ENCODE measurements at places on chromosomes 1 and 21.

- no peak for DNase-seq
These were observed 10.0 kb upstream of the PADI4 start for GRCh38 chr1:17297991-17298390.

DNA sequence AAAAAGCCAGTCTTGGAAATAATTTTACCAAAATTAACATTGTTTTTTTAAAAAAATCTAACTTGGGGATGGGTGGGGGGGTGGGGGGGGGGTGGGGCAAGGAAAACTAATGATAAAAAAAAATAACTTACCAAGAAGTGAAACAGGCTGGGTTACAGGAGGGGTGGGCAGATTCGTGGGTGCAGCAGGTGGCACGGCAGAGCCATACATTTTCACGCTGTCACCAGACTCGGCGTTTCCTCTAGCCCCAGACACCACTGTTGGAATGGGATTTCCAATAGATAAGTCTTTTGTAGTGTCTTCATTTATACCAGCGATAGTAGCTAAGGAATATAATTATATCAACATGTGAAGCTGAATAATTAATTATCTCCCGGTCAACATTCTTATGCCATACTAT lies 25.4 kb downstream of the SOD1 start:
- DNase-seq = no peak

- DNase-seq = no peak
These were observed 23.2 kb upstream of the EFCAB14 start for GRCh38 chr1:46742069-46742468.

DNA sequence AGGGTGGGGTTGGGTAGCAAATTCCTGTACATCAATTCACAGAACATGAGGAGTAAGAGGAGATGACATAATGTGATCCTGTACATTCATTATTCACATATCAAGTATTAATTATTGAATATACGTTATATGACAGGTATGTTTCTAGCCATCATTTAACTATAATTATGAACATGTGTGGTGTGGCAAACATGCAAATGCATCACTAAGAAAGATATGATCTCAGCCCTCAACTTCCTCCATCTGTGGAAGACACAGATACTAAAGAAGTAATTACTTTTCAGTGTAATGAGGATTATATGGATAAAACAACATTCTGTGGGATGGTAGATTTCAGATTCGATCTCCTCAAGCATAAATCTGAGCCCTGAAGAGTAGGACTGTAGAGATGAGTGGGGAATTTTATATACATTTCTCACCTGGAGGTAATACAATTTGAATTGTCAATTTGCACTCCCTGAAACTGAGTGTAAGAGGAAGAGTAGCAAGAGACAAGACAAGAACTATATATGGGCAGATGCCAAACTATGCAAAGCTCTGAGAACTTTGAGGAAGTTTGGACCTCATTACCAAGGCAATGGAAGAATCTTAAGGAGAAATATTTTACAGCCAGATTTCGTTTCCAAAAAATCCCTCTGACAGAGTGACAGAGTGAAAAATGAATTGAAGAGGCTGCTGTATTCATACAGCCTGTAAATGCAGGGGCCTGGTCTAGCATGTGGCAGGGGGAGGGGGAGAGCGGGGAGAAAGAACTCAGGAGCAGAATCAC lies 275.5 kb downstream of the TPR start:
- no peak for DNase-seq

GRCh38 chr1:34025675-34026074 lies 139.4 kb downstream of the CSMD2 start:
- DNase-seq = no peak

DNA sequence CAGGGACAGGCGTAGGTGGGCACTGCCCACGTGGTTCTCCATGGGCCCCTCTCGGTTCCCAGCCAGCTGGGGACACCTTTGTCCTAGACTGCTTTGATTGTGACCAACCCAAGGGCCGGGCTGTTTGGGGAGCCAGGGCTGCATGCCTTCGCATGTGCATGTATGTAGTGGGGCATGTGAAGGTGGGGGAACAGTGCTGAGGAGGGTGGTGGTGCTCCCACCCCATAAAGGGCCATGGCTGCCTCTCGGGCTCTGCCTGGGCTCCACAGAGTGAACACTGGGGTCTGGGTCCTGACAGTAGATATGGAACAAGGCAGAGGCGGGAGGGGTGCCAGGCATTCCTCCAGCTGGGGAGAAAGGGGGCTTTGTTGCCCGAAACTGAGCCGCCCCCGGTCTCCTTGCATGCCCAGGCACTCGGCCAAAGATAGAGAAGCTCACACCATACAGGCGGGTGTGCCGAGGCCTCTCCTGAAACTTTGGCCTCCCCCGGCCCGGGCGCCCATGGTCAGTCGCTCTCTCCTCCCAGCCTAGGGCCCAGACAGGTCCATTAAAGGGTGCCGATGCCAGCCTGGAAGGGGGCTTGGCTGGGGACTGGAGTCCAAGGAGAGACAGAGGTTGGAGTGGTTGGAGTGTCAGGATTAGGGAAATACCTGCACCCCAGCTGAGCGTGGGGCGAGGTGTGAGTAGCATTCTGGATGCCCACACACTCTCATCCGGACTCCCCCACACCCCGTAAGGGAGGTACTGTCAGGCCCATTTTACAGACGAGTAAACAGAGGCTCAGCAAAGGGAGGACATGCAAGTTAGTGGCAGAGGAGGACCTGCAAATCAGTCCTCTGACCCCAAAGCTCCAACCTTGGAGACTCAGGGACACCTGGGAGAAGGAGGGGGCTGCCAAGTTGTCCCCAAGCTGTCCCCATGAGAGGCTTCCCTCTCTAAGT lies 41.1 kb downstream of the EPHA2 start:
- no peak for DNase-seq

DNA sequence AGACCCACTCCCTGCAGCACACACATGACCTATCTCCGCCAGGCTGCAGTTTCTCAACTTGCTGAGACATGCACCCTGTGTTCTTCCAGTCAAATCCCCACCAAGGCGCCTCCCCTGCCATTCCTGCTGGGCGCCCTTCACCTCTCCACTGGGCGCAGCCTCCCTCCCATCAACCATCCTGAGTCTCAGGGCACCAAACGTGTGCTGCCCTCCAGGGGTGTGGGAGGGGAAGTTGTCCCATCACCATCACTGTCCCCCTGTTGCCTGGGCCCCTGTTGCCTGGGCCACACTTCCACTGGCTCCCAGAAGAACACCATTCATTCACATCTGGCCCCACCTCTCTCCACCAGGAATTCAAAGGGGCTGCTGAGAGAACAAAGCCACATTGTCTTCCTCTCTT lies 44.9 kb upstream of the EFHD2 start:
- no peak for DNase-seq

DNA sequence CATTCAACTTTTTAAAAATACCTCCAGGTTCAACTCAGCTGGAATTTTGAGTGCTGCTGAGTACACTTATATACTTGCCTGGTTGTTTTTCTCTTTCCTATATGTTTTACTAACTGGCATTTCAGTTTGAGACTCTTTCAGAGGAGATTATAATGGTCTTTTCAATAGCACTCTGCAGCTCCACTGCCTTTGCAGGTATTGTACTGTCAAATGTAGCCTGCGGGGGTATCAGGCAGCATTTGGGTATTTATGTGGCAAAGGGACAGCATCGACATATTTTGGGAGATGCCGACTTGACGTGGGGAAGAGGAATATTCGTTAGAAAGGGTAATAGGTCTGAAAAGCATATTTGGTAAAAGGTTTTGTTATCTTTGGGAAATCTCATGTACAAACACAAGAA lies 11.1 kb upstream of the TGFBR3 start:
- DNase-seq = no peak

DNA sequence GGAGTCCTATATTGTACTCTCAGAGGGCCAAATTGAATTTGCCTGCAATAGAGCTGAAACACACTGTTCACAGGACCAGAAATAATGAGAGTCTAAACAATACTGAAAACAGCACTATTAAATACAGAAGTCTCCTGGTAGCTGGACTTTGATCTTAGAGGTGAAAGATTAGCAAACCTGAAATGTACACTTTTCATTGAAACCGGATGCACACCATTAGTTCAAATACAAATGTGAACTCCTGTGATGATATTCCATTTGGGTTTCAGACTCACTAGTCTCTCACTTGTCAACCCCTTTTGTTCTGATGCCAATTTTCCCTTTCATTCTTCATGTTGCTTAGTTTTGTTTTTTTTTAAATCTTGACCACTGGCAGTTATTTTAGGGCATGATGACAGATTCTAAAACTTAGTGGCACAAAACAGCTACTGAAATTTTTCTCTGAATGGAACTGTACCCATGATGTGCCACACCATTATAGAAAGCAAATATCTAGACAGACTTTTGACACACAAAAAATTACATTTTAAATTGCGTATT lies 5.9 kb upstream of the TNFSF4 start:
- no peak for DNase-seq

DNA sequence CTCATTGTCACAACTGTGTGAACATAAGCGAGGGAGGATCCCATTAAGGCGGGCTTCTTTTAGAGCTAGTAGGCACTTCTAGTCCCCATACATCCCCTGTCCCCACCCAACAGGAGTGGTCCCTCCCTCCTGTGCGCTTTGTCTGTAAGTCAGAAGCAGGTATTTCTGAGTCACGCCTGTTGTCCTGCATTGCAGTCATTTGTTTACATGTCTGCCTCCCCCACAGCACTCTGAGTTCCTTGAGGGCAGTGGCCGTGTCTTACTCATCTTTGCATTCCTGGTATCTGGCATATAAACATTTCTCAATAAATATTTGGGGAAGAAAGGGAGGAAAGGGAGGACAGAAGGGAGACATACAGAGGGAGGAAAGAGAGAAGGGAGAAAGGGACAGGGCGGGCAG lies 40.3 kb downstream of the PLEKHA6 start:
- no peak for DNase-seq

DNA sequence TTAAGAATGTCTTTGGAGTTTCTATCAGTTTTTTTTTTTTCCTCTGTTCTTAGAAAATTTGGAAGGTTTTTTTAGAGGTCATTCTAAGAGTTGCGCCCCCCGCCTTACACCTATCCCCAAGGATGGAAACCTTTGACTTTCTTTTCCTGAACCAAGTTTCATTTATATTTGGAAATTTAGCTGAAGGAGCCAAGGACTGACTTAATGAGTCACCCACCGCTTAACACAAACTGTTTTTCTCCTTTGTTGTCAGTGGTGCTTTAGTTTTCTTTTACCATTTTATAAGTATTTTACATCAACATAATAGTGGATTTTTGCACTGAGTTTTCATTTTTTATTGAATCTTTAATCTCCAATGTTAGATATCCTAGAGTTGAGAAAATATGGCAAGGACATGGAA lies 25.3 kb downstream of the USP25 start:
- no peak for DNase-seq

- DNase-seq = no peak
These were observed 103.3 kb upstream of the IGSF21 start for GRCh38 chr1:18004278-18004677.

- DNase-seq = no peak
These were observed 2.3 kb downstream of the IL6R start for GRCh38 chr1:154407198-154408091.

DNA sequence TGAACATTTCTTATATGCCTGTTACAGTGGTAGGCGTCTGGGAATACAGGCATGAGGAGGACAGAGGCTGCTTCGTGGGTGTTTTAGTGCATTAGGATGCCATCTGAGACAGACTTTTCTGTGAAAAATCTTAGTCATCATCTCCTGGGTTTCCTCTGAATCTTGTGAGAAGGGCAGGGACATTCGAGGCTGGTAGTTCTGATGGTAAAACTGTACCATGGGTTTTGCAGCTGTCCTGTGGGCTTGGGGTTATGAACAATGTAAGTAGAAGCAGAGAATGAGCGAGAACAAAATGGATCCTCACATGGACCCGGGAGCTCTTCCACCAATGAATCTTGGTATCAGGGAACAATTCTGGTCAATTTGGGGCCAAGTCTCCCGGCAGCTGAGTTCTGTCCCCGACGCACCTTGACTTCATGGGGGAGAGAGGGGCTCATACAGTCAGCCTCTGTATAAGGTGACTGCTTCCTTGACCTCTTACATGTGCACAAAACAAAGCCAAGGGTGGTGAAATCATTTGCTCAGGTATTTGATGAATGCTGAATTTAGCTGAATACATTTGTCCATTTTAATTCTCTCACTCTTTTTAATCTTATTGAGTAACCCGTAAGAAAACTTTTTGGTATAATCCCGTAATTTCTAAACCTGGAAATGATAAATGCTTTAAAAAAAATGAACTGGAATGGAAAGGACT lies 63.6 kb upstream of the ERRFI1 start:
- no peak for DNase-seq

DNA sequence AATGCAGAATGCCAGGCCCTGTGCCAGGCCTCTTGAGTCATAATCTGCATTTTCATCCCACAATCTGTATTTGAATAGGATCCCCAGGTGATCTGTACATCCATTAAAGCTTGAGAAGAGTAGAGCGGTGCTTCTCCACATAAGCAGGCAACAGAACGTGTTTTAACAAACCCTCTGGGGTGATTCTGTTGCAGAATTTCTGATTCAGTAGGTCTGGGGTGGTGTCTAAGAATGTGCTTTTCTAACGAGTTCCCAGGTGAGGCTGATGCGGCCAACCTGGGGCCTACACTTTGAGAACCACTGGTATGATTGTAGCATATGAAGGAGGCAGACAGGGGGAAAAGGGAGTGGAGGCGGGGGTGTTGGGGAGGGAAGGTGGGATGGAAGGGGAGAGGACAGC lies 78.4 kb upstream of the POU3F1 start:
- no peak for DNase-seq

GRCh38 chr1:29550119-29550841 lies 314.0 kb downstream of the PTPRU start:
- no peak for DNase-seq

GRCh38 chr21:42137191-42137904 lies 66.2 kb downstream of the UMODL1 start:
- DNase-seq = no peak

GRCh38 chr1:207309745-207310273 lies 11.7 kb upstream of the CD55 start:
- DNase-seq = no peak

DNA sequence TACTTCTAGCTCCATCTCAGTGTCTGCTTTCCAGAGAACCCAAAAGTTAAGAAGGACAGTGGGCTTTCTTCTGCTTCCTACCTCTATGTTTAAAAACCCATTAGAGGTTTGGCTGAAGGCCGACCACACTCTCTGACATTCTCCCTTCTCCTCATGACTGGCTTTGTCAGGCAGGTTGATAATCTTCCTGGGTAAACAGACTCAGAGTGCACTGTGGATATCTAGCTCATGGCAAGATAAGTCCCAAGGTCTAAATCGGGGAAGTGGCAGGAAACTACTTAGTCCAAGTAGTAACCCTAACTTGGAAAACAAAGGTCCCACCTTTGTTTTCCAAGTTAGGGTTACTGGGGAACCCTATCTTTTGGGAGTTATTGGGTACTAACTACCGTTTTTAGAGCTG lies 161.9 kb upstream of the SPAG17 start:
- no peak for DNase-seq

DNA sequence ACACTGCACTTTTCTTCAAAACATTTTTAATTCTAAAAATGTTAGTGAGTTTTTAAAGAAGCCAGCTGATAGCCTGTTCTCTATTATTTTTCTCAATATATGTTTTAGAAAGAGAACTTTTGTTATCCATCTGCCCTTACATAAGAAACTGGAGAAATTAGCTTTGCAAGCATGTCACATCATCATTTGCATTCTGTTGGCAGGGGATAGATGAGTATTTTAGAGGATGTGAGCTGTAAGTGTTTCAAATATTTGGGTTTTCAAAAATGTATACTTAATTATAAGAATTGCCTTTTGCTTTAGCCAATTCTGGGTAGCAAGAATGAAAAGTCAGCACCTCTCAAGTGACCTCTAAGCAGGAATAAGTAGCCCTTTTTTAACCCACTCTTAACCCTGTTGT lies 7.4 kb downstream of the NFIA start:
- DNase-seq = no peak

- DNase-seq = no peak
These were observed 22.5 kb downstream of the NIBAN1 start for GRCh38 chr1:184951788-184952187.

- DNase-seq = no peak
These were observed 129.9 kb upstream of the ZRANB2 start for GRCh38 chr1:71210718-71211117.
